Tibial nerve (tissue), 4 donors: ENCODE measurements at places on chromosomes 1 and 21. TPM values are rescaled to one million over a fixed set of nuclear protein-coding genes. Genes with fewer than 3 reads are reported as not detected.

GRCh38 chr21:31803039-31804007 is 69.5 kb upstream of the HUNK start:
- DNase-seq: no peak

DNA sequence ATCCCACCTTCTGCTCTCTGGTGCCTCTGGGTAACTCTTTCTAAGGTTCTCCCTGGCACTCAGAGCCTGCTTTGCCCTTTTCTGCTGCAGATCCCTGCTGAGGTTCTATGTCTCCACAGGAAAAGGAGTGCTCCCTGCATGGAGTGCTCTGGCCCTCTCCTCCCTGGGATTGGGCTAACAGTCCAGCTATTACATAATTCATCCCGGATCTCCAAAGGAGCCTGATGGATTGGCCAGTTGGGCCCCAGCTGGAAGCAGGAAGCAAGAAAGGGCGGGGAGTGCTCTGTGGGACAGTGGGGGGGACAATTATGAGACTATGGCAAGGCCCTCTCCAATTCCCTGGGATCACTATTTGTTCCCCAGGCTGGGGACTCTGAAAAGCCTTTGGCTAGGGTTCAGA is 51.9 kb upstream of the GOLT1A start:
- DNase-seq: no peak

DNA sequence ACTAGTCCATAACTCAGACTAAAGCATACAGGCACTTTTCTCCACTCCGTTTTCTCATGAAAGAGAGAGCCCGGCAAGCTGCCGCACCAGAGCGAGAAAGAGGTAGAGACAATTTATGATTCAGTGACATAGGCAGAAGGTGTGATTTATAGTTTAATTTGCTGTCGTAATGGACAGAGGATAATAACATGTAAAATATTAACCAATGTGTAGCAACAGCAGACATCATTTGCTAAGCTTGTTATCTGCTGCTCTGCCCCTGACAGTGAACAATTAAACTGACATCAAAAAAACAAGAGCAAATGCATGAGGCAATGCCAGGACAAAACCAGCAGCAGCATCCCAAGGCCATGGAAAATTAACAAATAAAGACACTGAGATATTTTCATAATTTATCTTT is 214.0 kb downstream of the ATG4C start:
- no peak for DNase-seq

GRCh38 chr1:172201572-172201971 is 218.9 kb upstream of the C1orf105 start:
- no peak for DNase-seq

TMEM200B gene
- 19.8 TPM for total RNA-seq
